GM06990 (cell line): ENCODE measurements at places on chromosomes 13 and 19.
A peak's percentile ranks its signal among the peaks of the same experiment; 100 is the strongest.

GRCh38 chr19:7739211-7739755 lies 7.4 kb upstream of the CLEC4G start:
- no peak for DNase-seq

DNA sequence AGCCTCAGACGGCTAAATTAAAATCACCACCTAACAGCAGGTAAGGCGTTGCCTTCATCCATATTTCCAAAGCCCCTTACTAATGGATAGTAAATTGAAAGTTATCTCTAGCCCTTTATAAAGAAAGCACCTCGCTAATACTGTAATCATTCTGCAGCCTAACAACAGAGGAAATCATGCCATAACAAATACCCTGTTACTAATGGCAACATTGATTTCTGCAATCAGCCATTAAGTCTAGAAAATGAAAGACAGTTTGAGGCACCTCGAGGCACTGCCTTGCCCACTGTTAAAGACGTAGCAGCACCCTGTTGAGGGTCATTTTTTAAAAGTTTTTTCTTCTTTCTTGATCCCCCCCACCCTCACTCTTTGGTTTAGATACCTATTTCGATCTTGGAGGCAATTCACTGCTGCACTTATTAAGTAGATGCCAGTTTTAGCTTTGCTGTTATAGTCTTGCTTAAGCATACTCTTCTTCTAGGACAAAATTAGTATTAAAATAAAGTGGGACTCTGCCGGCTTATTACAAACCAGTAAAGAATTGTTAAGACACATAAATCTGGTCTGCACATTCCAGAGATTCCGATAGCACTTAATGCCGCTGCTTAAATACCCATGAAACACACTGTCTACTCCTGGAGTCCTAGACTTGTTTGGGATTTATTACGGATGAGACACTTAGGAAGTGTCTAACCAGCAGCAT lies 74.8 kb downstream of the ZNF536 start:
- no peak for DNase-seq

DNA sequence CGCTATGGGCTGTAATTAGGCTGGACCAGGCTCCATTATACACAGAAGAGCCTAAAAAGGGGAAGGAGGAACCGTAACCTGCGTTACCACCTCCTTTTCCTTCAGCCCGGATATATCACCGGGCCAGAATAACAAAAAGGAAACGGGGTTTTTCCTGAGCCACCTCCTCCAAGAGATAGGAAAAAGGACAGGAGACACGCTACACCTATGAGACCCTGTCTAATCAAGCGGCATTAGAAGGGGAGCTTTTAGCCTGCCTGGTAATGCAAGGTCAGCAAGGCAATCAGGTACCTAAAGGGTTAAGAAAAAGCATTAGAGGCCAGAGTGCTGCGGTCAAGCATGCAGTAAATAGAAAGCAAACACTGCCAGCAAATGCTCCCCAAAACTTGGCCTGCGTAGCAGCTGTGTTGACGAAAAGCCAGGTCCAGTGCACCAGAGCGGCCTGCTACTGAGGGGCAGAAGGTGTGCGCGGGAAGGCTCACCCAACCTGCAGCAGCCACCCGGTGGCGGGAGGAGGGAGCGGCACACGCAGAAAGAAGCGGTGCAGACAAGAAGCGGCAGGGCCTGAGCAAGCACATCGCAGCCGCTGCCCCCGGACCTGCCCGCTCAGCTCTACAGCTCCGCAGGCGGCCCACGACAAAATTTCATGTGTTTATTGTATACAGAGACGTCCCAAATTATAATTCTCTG lies 1466.1 kb downstream of the UQCRFS1 start:
- peak; percentile 0 for DNase-seq

DNA sequence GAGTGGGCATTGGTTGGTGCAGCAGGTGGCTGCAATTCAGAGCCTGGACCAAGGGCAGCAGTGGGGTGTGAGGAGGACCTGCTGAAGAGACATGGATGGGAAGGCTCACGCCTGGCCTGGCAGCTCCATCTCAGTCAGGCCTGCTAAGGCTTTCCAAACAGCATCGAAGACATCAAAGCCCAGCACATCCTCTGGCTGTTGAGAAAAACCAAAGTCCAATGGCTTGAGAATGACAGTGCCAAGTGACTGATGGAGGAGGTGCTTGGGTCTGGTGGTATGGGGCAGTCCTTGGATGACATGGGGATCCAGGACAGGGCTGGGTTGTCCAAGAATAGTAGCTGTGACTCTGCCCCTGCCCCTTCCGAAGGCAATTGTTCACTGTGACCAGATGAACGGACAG lies 19.0 kb upstream of the XPO4 start:
- no peak for DNase-seq

- no peak for DNase-seq
Measured at GRCh38 chr19:29323440-29324290, 110.7 kb upstream of the UQCRFS1 start.

- DNase-seq: no peak
Measured at GRCh38 chr19:30135093-30135757, 193.2 kb downstream of the URI1 start.

GRCh38 chr13:23754997-23755396 lies 134.2 kb downstream of the MIPEP start:
- DNase-seq: no peak

GRCh38 chr19:38702278-38702677 lies 42.0 kb downstream of the CAPN12 start:
- no peak for DNase-seq

DNA sequence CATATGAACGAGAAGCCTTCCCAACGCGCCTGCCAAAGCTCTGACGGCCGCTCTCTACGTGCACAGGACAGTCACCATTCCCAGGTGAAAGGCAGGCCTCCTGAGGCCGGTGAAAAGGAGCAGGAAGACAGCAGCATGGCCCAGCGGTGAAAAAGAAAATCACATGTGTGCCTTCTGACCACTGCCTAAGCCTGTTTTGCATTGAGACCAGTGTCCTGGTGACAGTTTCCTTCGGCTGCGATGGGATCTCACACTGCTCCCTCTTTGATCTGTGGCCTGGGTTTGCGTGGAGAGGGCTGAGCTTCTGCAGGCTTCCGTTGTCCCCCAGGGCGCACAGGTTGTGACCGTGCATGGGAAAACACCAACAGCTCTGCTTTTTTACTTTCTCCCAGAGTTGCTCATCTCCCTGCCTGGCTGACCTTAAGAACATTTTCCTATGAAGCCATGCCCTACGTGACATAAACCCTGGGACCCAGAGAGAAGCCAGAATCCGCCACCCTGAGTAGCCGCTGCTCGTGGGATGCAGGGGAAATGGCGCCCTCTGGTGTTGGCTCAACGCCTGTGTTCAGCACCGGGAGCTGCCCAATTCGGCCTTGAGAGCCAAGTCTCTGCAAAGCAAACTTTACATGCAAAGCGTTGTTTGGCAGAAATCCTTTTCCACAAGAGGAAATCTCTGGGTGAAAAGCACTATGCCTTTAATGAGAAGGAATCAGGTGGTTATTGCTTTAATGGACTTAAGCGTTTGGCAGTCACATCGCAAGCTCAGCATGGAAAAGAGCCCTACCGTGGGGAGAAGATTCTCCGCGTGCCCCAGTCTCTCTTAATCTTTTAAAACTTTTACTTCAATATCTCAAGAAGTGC lies 112.2 kb upstream of the GPR12 start:
- DNase-seq: peak; percentile 16

- no peak for DNase-seq
Measured at GRCh38 chr19:15810335-15810734, 5.1 kb downstream of the OR10H1 start.

- no peak for DNase-seq
Measured at GRCh38 chr19:6060600-6061375, 49.5 kb downstream of the RFX2 start.

DNA sequence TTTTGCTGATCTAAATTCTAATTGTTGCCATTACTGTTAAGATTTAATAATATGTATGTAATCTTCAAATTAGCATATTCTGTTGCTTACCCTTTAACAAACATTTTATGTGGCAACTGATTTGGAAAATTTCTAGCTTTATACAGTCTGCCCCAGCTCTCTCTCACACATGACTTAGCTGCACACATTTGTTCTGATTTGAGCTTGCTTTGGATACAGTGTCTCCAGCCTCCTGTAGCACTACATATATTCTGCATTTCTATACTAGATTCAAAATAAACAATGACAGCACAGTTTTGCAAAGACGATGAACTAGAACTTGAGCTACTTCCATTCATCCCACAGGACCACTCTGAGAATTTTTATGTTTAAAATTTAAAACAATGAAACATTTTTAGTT lies 254.7 kb downstream of the DNAJC15 start:
- no peak for DNase-seq

- no peak for DNase-seq
Measured at GRCh38 chr13:51630288-51630615, 46.0 kb downstream of the WDFY2 start.

DNA sequence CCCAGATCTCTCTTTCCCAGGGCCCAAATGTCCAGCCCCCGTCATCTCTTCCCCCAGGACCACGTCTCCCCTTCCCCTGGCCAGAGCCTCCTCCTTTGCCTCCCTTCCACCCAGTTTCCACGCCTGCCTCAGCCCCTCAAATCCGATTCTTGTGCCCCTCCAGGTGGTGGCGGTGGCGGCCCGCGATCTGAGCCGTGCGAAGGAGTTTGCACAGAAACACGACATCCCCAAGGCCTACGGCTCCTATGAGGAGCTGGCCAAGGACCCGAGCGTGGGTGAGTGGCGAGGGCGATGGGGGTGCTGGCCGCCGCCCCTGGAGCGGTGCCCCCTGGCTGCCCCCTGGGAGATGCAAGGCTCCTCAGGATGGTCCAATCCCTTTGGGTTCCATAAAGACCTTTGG lies 1.3 kb downstream of the DHDH start:
- no peak for DNase-seq

DNA sequence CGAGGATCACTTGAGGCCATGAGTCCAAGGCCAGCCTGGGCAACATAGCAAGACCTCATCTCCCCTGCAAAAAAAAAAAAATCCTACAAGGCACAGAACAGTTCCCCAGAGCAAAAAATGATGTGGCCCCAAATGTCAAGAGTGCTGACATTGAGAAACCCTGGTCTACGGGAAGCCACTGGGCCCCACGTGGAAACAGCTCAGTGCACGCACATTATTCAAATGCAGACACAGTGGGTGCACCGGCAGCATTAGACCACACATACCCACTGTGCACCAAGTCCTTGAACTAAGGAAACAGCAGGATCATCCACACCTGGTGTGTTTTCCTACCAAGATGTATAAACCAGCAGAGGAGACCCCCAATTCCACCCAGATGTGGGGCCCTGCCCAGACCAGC lies 35.0 kb upstream of the ADGRE5 start:
- DNase-seq: no peak

DNA sequence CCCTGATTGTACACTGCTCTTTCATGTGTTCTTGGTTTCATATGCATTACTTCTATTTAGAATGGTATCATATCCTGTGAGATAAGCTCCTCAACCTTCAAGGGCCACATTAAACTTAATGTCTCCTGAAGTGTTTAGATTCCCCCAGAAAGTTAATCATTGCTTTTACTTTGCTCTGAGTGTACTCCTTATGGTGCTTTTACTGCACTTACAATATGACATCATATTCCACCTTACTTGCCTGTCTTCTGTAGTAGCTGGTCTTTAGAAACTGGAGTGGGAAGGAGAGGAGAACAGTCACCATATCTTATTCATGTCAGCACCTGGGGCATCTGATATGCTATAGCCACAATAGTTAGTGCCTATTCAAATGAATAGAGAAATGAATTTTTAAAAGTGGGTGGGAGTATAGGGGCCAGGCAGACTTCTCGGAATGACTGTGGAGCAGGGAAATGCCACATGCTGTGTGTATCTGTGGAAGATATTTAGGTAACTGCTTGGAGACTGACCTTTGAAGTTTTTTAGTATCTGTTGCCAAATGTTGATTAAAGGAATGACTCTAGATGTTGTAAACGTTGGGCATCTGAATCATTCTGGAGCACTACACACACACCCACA lies 40.2 kb downstream of the SLAIN1 start:
- DNase-seq: no peak

DNA sequence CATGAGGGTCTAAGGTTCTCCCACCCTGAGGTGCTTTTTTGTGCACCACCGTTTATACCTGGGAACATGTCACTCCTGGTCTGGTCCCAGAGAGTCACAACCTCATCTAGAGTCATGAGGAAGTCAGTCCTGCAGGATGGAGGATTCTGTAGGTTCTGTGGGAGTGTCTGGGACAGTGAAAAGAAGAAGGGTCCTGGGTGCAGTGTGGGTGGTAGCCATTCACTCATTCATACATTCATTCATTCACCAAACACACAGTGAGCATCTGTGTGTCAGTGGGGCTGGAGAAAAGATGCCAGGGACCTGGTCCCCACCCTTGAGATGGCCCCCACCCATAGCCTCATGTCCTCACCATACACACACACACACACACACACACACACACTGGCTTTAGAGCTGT lies 8.7 kb upstream of the CEACAM18 start:
- DNase-seq: no peak

DNA sequence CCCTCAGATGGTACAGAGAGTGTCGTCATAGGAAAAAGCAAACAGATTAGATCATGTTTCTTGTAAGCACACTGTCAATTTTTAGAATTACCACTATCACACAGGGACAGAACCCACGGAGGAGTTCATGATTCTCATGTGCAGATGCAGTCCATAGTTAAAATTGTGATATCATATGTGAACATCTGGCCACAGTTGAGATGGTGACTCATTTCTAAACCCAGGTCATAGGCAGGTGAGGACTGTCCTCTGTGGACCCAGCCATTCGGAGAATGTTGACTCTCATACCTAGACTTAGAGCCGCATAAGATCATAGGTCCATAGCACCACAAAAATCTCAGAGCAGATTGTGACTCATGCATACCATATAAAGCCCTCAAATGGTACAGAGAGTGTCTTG lies 17.8 kb upstream of the ZNF730 start:
- DNase-seq: no peak

DNA sequence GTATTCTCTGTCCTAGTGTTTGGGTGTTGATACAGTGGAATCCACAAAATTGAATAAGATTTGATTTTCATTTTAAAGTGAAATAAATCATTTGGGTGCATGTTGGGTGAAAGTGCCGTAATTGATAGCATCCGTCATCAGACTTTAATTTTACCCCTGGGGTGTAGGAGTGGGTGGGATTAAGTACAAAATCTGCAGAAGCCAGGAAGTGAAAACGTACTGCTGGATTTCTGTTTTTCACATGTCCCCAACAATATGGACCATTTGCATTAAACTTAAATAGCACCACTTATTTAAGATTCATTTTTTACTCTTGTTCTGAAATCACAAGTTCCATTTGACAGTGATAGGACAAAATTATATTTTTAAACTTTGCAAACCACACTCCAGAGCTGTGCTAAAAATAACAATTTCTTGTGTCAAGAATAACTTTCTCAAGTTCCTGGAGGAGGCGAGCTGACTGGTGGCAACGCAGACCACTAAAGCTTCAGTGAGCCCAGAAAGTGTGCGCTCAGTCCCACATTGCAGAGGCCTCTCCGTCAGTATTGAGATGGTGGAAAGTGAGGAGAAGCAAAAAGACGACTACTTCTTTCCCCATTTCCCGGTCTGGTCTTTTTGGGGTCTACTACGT lies 71.3 kb downstream of the ARHGEF7 start:
- no peak for DNase-seq
